ENCODE measurements at places on chromosomes 4 and X. TPM values are rescaled to one million over a fixed set of nuclear protein-coding genes. Genes with fewer than 3 reads are reported as not detected.

Gene CT45A3
- total RNA-seq = not detected

Gene DCX
- not detected for total RNA-seq

Gene AREG
- 0.65 TPM for total RNA-seq

Gene RASL11B
- total RNA-seq = not detected

Gene EREG
- not detected for total RNA-seq

Data from activated CD8-positive, alpha-beta memory T cell treated with anti-CD3 and anti-CD28 coated beads for 36 hours (primary cell).